ENCODE measurements at places on chromosomes 5 and 9. TPM values are rescaled to one million over a fixed set of nuclear protein-coding genes. Genes with fewer than 3 reads are reported as not detected.

- no peak for DNase-seq
Measured at GRCh38 chr5:139667001-139667729, 19.0 kb downstream of the CXXC5 start.

- no peak for DNase-seq
Measured at GRCh38 chr5:90170261-90170660, 239.3 kb downstream of the CETN3 start.

GRCh38 chr9:36625006-36625615 is 52.4 kb downstream of the MELK start:
- no peak for DNase-seq

The RUFY1 gene
- total RNA-seq, result 55.5 TPM

- DNase-seq, result no peak
Measured at GRCh38 chr5:159309689-159310433, 20.4 kb downstream of the IL12B start.

DNA sequence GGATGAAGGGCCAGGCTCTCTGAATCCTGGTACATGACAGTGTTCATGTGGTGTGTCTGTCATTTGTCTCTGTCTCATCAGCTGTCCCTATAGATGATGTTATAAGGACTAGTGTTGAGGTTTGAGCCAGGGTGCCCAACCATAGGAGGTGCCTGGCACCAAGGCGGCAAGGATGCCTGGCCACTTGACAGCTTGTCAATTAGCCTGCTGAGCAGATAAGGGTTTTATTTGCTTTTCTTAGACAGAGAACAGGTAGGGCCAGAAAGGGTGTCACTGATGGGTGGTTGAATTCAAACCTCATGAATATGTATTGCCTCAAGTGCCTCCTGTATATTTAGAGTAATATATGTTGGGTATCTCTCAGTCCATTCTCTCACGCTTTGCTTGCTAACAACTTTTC is 30.1 kb upstream of the AUH start:
- DNase-seq, result no peak

The TAS2R1 gene
- total RNA-seq, result not detected

The NDUFAF2 gene
- total RNA-seq, result 12.8 TPM

The NRG2 gene
- total RNA-seq, result 0.89 TPM

DNA sequence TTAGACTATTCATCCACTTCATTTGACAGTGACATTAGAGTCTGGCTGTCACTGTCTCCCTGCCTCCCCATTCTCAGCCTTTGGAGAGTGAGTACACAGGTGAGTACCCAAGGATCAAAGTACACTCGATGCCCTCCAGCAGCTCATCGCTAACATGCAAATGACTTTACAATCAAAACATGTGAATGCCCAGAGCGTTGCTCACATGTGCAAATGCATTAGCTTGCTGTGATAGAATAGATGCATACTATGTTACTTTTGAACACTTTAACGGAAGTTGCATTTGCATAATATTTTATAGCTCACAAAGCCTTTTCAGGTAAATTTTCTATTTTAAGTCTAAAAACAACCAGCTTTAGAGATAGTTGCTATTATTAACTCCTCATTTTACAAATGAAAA is 107.6 kb downstream of the SYK start:
- DNase-seq, result no peak

- DNase-seq, result no peak
Measured at GRCh38 chr5:111901296-111901695, 144.3 kb upstream of the NREP start.

DNA sequence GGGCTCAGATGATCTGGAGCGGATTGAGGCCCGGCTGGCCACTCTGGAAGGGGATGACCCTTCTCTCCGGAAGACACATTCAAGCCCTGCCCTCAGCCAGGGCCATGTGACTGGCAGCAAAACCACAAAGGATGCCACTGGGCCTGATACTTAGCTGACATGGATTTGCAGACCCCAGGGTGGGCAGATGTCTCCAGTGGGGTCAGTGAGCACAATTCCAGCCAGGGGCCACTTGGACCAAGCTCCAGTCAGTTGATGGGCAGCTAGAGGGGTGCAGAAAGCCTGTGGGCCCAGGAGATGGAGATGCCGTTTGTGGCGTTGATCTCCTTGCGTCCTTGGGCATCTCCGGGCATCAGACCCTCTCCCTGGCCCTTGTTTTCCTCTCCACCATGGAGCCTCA is 46.7 kb downstream of the PSD2 start:
- no peak for DNase-seq

The POU4F3 gene
- total RNA-seq, result not detected

- no peak for DNase-seq
Measured at GRCh38 chr5:179505636-179506261, 44.6 kb upstream of the RUFY1 start.

DNA sequence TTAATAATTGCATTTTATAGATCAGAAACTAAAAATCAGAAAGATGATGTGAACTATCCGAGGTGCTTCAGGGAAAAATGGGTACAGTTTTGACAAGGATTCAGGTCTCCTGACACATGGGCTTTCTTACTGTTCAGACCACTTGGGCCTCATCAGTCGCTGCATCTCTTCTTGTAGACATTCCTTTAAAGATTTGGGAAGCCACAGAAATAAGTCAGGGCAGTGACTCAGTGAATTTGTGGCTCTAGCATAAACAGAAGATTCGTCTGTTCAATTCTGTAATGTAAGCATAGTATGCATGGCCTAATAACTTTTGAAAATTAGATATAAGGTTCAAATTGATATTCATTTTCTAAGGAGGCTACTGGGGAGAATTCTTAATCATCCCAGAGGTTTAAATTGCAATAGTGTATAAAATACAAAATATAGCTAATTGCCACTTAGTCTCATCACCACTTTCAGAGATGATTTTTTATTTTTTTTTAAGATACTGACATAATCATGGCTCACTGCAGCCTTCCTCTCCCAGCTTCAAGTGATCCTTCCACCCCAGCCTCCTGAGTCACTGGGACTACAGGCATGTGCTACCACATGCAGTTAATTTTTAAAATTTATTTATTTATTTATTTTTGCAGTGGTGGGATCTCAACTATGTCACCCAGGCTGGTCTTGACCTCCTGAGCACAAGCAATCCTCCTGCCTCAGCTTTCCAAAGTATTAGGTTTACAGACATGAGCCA is 48.9 kb downstream of the RASEF start:
- DNase-seq, result no peak

DNA sequence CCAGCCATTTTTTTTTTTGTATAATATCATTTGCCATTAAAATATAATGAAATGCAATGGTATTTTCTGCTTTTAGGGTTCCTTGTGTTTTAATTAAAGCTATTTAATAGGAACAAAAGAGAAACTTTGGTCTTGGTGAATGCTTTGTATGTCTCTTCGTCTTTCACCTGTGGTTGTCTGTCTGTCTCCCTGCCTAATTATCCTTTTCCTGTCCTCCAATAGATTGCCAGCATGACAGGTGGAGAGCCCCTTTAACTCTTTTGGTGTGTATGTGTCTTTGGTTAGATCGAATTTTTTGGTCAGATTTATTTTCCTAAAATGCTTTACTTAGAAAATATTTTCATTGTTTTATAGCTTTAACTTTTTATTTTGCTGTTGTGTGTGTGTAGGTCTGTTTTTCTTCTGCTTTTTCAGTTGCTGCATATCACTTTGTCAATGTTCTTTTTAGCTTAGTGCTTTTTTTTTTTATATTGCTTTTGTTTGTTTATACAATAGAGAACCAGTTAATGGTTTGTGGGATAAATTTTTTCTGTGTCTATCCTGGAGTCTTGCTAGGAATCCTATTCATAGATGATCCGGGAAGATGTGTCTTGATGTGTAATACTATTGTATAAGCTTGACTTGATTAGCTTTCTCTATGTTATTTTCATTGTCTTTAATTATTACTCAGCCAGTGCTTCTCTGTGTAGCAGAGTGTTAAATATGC is 8.6 kb downstream of the CHMP5 start:
- DNase-seq, result no peak

- DNase-seq, result no peak
Measured at GRCh38 chr9:95481000-95481399, 35.8 kb downstream of the PTCH1 start.

- no peak for DNase-seq
Measured at GRCh38 chr5:18397371-18397770, 763.1 kb downstream of the TAF11L14 start.

The ZNF618 gene
- 3.7 TPM for total RNA-seq

DNA sequence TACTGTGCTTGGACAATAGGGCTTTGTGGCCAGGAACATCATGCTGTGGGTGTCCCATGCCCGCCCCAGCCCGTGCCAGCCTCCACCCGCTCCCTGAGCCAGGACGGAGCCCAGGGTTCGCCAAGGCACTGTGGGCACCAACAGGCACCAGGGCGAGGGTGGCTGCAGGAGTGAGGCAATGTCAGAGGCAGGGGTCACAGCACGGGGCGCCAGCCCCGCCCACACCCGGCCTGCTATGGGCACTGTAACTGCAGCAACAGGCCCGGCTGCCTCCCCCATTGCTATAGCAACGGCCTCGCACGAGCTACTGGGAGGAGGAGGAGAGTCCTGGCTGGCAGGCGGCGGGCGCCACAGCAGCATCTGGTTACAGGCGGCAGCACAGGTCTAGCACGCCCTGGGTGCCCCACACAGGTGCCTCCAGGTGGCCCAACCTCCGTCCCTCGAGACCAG is 2.5 kb downstream of the ABCA2 start:
- peak; percentile 83 for DNase-seq

DNA sequence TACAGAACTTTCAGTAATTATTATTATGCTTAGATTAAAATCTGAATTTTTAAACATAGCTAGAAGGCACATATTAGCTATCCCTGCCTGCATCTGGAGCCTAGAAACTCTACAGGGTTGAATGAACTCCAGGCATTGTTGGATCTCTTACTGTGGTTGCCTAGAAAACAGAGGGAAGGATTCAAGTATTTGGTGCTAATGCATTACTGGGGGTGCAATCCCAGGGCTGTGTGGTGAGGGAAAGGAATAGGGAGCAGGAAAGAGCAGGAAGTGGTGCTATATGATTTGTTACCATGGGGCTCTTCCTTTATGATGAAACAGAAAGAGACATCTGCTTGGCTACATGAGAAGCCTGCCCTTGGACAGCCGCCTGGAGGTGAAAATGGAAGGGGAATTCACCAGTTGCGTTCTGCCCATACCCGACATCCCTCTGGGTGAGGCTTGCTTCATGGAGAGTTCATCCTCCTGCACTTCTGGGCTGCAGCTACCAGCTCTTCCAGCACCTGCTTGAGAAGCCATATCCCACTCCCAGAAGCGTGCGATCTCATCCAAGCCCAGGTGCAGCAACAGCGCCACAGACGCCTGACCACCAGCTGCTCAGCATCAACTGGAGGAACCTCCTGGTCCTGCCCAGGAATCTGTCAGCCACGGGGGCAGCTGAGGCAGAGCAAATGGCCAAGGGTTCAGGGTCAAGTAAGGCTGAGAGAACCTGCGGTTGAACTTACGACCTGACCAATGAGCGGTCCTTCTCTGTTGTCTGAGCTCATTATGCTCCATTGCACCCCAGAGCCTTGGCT is 362.8 kb downstream of the SEMA5A start:
- no peak for DNase-seq

DNA sequence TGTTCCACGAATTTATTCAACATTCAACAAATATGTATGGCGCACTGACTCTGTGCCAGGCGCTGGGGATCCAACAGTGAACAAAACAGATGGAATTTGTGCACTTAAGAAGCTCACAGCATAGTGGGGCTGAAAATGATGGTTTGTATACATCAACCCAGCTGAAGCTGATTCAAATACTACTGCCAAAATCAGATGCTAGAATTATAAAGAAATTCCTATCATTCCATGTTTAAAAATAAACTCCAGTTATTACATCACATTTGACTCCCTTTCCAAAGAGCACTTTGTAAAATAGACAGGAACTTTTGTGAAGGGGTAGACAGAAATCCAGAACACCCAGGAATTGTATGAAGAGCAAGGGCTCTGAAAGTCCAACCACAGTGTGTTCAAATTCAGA is 54.1 kb downstream of the ZNF608 start:
- DNase-seq, result no peak

GRCh38 chr5:35862126-35862525 is 5.4 kb downstream of the IL7R start:
- DNase-seq, result no peak

The SPINK6 gene
- total RNA-seq, result not detected

All from mucosa of descending colon (tissue), 3 donors.